ENCODE measurements at places on chromosomes 6 and 20.
A peak's percentile ranks its signal among the peaks of the same experiment; 100 is the strongest.

DNA sequence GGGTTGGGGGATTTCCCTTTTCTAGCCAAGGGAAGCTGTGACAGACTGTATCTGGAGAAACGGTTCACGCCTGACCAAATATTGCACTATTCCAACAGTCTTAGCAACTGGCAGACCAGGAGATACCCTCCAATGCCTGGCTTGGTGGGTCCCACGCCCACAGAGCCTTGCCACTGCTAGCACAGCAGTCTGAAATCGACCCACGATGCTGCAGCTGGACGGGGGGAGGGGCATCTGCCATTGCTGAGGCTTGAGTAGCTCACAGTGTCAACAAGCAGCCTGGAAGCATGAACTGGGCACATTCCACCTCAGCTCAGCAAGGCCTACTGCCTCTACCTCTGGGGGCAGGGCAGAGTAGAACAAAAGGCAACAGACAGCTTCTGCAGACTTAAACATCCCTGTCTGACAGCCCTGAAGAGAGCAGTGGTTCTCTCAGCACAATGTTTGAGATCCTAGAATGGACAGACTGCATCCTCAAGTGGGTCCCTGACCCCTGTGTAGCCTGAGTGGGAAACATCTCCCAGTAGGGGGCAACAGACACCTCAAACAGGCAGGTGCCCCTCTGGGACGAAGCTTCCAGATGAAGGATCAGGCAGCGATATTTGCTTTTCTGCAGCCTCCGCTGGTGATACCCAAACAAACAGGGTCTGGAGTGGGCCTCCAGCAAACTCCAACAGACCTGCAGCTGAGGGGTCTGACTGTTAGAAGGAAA is 89.9 kb upstream of the ECI2 start:
- no peak for DNase-seq

GRCh38 chr6:106098383-106099234 is 12.5 kb downstream of the PRDM1 start:
- peak; percentile 84 for DNase-seq

- DNase-seq, result no peak
These were observed 7.7 kb upstream of the ZKSCAN8 start for GRCh38 chr6:28134015-28134414.

- no peak for DNase-seq
These were observed 92.1 kb downstream of the RIN2 start for GRCh38 chr20:19850198-19850533.

GRCh38 chr6:145214570-145214969 is 520.8 kb downstream of the EPM2A start:
- DNase-seq, result no peak

DNA sequence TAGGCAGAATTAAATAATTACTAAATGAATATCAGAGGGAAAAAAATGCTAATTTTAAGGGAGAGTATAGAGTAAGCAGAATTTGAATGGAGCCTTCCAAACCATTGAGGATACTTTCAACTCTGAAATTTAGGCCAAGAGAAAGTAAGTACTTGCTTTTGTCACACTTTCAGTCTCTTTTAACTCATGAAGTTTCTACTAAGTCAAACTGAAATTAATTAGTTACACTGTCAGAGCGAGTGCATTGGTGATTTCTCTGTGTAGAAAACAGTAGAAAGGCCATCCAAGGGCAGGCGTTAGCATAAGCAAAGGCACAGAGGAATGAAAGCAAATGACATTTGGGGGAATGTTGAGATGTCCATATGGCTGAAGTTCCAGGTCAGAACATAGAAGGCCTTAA is 92.9 kb downstream of the PLEKHG1 start:
- DNase-seq, result no peak

DNA sequence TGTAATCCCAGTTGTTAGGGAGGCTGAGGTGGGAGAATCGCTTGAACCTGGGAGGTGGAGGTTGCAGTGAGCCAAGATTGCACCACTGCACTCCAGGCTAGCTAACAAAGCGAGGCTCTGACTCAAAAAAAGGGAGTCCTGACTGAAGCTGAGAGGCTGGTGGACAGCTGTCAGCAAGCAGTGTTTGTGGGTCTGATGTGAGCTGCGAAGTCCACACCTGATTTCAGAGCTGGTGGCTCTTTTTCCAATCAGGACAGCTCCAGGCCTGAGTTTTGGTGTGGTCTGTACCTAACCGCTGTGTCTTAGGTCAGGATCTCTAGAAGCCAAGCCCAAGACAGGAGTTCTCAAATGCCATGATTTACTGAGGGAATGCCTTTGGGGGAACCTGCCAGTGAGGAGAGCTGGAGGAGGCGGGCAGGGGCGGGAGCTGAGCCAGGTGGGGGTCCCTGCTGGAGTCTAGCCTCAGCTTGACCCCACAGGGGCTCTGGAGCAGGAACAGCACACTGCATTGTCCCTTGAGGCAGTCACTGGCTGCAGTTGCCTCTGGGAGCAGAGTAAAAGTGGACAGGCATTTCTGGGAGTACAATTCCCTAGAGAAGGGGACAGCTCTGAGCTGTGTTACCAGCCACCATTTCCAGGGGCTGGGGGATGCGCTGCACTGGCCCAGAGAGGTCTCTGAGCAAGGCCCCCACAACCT is 5.0 kb downstream of the GFRA4 start:
- DNase-seq, result no peak

DNA sequence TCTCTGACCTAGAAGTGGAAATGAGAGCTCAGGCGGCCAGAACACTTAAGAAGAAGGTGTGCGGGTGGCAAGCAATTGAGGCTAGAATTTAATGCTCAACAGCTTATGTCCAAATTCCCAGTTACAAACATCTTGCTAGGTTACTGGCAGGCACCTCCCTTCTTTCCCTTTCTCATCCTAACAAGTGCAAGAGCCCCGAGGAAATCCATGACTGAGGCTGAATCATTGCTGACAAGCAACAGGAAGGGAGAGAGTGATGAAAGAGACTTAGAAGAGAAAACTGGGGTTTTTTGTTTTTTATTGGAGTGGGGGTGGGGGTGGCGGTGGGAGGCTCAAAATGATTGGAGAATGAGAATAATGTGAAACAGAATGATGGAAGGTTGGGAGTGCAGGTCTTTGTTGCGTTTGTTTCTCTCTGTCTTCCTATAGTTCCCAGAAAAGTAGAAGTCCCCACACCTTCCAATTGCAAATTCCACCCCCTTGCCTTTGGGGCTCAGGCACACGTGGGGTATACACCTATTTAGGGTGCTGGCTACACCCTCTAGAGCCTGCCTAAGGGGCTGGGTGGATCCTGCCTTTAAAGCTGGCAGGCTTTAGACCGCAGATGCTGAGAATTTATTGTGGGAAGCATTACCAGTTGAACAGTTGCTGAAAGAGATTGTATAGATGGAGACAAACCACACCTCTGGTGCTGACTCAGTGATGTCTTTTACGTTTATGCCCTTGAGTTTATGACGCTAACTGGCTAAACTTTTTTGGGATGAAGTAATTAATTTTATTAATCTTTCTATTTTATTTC is 1.4 kb downstream of the FAM83B start:
- no peak for DNase-seq

DNA sequence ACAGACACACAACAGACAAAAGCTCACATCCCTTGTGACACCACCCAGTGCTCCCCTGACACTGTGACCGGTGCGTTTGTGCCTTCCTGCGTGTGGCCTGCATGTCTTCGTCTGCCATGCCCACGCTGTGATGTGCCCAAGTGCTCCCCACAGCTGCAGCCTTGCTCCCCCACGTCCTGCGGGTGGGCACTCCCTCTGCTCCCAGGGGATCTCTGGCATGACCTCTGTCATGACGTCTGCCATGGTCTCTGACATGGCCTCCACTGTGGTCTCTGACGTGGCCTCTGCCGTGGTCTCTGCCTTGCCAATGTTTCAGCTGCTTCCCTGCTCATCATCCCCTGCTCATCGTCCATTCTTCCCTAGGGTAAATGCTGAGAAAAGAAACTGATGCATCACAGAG is 200.9 kb downstream of the DLL1 start:
- DNase-seq, result no peak

DNA sequence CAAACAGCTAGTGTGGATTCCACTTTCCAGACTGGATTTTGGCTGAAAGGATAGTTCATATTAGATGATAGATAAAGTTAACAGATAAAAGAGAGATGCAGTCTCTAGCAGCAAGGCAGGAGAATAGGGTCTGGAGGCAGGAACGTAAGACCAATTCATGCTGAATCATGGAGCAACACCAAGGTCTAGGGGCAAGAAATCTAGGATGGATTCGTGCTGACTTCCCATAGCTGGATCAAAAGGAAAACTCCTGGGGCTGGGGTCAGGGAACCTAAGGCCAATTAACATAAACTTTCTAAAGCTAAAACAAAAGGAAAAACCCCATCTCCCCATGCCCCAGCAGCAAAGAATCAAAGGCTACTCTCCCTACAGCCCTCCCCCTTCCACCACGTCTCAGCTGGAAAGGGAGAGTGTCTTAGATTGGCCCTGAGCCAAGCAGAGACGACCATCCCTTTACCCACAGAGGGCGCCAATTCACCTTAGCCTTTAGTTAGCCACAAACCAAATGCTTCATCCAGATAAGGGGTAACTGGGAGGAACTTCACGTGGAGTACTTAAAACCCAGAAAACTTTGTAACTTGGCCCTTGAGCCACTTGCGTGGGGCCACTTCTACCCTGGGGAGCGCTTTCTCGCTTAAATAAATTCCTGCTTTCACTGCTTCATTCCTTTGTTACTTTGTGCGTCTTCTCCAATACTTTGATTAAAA is 7.6 kb downstream of the TREM1 start:
- peak; percentile 70 for DNase-seq

GRCh38 chr6:90384720-90385119 is 88.1 kb upstream of the BACH2 start:
- DNase-seq, result no peak

DNA sequence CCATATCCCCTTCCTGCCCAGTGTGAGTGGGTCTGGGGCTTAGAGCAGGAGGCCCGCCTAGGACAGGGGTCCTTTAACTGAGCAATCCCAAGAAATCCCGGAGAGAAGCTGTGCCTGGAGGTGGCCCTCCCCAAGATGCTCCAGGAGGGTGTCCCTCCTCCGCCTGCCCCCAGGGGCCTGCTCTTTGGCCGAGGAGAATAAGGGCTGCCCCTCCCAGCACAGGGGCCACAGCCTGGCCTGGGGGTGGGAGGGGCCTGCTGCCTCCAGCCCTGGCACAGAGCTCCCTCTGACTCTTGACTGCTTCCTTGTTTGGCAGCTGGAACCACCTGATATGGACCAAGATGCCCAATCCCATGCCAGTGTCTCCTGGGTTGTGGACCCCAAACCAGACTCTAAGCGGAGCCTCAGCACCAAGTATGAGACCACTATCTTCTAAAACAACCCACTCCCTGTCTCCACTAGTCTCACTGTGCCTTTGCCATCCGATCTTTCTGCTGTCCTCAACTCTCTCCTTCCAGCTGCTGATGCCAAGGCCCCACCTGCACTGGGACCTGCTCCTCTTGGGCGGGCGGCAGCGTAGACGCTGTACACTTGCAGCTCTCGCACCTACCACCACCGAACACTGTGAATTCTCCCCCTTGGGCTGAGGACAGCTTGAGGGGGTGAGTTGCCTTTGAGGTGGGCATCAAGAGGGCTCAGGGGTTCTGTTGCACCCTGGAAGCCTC is 54.3 kb downstream of the TCP11 start:
- no peak for DNase-seq

DNA sequence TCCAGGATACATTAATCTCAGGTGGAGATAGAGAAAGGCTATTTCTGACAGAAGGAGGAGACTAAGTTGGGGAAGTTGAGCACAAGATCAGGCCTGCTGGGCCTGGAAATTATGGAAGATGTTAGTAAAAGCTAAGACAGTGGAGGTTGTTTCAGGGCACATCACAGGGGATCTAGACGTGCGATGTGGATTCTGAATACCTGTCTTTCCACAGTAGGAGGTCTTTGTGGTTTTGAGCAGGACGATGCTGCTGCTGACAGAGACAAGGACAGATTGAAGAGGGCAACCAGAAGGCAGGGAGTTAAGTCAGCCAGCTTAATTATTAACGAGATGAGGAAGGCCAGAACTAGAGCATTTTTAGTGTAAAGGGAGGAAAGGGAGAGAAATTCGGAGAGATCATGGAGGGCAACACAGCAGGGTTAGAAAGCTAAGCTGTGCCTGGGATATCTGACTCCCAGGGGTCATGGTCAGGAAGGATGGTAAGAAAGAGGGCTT is 384.9 kb downstream of the MAFB start:
- no peak for DNase-seq

- no peak for DNase-seq
These were observed 5.2 kb downstream of the FOXO3 start for GRCh38 chr6:108565893-108566292.

DNA sequence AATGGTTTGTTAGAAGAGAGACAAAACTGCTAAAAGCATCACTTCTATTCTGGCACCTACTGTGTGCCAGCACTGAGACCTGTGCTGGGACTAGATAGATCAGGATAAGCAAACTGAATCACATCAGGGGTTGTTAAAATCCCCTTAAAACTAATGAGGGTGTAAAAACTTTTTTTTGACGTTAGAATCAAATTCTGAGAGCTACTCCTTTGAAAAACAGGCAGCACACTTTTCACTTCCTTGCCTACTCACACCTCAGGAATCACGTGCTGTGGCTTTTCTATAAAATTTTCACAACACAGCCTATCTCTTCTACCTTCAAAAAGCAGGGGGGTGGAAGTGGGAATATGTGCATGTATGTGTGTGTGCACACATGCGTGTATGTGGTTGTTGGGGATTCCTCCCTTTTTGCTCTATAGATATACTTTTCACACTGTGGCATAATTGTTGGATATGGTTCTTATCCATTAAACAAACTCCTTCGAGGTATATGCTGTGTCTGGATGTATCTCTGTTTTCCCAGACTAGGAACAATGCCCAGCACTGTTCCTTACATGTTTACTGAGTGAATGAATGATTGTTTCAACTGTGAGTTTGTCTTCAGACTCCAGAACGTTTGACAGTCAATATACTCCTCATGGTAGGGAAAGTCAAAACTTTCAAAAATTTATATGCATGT is 105.4 kb downstream of the FYN start:
- DNase-seq, result no peak

DNA sequence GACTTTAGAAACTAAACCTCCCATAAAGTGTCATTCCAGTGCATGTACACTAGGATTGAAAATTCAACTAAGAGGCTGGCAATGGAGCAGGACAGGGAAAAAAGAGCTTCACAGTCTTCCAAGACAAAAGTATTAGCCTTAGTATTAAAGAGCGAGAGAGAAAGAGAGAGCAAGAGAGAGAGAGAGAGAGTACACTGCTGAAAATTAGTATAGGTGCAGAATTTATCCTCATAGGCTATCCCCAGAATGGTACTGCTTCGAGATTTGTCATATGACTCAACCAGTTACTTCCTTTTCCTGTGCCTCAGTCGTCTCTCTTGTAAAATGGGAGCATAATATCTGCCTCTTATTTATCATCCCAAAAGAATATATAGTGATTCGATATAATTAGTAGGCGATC is 543.2 kb upstream of the JARID2 start:
- DNase-seq, result no peak

All from stimulated activated CD8-positive, alpha-beta memory T cell treated with anti-CD3 and anti-CD28 coated beads, Interleukin-4, amount 100 ng/mL, for 48 hours (primary cell).